ENCODE measurements at places on chromosomes 13 and 19.

DNA sequence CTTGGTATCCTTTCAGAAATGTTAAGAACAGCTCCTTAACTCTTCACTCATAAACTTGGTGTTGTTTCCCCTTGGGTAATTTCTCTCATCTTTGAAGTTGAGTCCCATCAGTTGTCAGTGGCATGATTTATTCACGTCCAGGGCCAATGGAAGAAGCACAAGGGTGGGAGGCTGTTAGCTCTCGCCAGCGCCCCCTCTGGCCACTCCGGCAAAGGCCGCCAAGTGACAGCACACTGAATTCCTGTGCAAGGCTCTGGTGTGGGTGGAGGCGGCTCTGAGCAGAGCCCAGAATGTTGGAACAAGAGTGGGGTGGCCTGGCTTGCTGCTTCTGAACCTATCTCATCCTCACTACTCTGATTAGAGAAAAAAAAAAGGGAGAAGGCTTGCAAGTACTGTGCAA is 13.1 kb upstream of the MEDAG start:
- DNase-seq = peak; percentile 14

- DNase-seq = no peak
Observed at GRCh38 chr19:741506-742131, 9.3 kb upstream of the MISP start.

GRCh38 chr13:70170689-70171088 is 62.4 kb upstream of the KLHL1 start:
- DNase-seq = no peak

DNA sequence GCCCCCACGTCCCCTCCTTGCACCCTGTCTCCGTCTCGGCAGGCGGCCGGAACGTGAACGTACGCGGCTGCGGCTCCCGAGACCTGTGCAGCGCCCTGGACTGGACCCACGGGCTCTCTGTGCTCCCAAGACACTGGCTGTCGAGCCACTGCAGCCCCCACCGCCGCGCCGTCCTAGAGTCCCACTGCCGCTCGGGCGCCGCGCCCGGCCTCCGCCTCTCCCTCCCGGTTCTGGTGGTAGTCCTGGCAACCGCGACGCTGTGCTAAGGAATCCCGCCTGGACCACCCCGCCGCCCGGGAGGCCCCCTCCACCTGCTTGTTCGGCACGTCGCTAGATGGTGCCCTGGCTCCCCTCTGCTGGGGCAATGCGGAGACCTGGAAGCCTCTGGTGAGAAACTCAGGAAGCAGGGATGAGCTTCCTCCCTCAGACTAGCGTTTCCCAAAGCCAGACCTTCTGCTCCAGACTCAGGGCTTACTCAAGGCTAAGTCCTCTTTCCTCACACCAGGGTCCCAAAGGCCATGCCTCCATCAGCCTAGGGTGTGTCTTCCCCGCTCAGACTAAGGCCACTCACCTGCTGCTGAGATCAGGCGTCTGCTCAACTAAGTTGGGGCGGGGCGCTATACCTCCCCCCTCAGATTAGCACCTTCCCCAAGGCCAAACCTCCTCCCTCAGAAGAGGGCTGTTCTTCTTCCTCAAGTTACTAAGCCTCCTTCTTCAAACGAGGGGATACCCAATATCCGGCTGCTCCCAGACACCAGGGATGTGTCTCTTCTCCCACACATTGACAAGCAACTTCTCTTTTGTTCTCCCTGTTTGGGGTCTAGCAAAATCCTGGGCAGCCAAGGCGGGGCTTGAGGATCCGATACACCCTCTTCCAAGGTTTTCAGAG is 16.1 kb upstream of the IRGC start:
- DNase-seq = no peak

DNA sequence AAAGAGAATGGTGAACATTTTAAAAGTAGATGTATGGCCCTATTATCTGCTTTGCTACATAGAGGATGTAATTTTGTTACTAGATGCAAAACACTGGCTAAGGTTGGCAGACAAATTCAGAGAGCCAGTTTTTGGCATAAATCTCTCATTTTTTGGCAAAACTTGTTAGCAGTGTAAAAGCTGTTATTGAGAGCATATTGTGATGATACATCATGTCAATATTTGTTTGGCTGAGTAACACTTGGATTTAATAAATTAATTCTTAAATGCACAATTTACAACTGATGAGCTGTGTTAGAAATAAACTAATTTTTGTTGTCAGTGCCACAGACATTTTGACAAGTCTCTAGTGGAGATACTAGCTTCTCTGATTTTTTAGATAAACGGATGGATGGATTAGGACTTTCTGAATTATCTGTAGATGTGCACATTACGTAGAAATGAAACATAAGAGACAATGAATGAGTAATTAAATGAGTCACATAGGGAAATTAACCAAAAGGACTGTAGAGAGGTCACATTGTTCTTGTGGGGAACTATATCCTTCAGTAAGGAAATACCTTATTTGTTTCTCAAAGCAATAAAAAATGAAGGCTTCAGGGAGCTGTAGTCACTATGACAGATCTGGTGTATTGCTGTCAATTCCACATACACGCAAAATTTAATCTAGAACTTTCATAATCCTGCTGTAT is 17.4 kb downstream of the UFM1 start:
- no peak for DNase-seq

DNA sequence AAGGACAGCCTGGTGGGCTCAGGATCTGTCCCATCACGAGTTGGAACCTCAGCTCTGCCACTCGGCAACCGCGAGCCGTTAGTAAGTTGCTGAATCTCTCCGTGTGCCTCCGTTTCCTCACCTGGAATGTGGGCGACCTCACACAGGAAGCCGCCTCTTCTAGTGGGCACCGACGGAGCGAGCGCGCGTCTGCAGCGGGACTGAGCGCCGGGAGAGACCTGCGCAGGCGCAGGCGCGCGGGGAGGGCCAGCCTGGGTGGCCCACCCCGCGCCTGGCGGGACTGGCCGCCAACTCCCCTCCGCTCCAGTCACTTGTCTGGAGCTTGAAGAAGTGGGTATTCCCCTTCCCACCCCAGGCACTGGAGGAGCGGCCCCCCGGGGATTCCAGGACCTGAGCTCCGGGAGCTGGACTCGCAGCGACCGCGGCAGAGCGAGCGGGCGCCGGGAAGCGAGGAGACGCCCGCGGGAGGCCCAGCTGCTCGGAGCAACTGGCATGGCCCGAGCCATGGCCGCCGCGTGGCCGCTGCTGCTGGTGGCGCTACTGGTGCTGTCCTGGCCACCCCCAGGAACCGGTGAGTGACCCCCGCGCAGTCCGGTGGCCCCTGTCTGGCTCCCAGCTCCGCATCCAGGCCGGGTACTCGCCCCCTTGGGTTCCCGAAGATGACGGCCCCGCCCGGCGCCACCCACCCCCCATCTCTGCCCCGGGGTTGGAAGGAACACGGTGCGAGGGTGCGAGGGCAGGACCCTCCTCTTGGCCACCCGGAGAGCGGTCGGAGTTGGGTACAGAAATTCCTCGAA is at the start of gene PVR:
TSS of gene PVR (plus strand) at position 306 of the 797 bp plus-strand sequence. CDS start at position 493, 187 bp downstream.
- DNase-seq = peak; percentile 48

DNA sequence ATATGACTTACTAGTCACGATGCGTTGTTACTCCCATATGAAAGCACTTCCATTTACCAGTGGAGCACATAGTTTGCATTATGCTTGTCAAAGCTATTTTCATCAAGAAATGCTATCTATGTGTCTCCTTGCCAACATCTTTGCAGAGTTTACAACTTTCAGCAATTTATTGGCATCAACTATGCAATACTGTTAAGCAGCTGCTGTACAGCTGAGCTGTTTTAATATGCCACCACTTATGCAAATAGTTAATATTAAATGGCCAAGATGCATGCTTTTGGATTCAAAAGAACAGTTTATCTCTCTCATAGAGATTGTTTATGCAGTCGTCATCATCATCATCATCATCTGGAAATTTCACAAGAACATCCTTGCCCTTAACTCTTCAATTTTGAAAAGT is 67.9 kb upstream of the KLF5 start:
- DNase-seq = no peak

GRCh38 chr13:94121686-94122085 is 357.8 kb downstream of the DCT start:
- DNase-seq = no peak

DNA sequence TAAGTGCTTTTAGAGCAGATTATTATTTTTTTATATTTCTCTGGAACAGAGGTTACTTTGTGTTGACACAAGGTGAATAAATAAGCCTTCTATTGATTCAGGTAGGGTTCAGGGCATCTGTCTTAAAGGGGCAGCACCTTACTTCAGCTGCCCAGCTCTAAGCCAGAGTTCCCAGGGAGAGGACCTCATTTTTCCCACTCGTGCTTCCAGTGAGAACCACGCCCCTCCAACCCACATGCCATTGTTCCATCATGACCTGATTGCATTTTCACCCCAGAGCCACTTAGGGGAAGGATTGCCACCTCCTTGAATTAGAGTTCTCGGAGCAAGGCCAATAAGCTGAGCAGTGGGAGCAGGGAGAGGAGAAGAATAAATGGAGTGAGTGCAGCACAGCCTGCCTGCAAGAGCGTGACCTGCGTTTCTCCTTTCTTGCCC is 104.3 kb upstream of the FRY start:
- no peak for DNase-seq

GRCh38 chr13:59671881-59672280 is 491.8 kb downstream of the DIAPH3 start:
- DNase-seq = no peak

- DNase-seq = no peak
Observed at GRCh38 chr13:32415019-32415418, 12.9 kb downstream of the N4BP2L1 start.

DNA sequence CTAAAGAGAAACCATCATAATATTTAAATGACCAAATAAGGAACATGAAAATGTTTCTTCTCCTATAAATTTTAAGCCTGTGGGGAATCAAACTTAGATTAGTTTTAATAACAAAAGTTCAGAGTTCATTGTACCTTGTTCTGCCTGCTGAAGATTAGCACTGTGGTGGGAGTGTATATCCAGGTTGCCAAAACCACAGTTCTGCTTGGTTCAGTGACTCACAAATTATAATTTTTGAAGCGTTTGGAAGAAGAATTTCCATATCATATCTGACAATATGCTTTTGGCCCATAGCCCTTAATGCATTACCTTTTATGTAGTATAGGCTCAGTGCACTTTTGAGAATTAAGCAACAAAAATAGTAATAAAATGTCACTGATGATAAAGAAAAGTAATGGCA is 545.2 kb downstream of the GPC6 start:
- DNase-seq = no peak

DNA sequence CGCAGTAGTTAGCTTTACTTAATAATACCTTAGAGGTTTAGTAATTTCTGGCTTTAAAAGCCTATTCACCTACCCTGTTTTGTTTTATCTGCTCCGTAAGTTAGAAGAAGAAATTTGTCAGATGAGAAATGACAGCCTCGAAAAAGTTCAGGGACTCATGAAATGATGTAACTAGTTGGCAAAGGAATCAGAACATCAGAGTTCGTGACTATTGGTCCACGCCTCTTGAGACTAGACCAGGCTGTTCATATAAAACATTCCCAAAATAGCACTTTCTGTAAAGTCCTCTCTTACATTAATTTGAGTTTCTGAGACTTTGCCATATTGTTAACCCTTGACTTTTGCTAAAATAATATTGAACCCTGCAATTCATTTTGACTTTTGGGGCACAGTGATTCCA is 92.0 kb downstream of the HS6ST3 start:
- no peak for DNase-seq

DNA sequence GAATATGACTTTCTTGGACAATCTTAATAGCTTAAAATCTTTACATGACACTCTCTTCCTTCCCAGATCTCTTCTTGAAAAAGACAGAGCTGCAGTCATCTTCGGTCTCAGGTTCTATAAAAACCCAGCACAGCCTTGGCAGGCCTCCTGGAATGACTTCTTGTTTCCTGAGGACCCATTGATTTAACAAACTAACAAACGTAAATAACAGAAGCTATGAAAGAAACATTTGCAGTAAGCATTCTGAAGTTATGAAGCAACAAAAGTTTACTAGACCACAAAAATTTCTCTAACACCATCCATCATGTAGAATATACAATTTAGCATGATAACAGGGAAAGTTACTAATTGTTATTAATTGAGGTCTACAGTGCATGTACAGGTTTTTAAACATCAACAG is 62.8 kb upstream of the STARD13 start:
- DNase-seq = no peak

DNA sequence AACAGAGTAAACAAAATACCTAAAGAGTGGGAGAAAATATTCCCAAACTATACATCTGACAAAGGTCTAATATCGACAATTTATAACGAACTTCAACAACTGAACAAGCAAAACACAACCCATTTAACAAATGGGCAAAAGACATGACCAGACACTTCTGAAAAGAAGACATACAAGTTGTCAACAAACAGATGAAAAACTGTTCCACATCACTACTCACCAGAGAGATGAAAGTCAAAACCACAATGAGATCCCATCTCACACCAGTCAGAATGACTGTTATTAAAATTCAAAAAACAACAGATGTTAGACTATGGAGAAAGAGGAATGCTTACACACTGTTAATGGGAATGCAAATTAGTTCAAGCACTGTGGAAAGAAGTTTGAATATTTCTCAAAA is 233.8 kb upstream of the EDNRB start:
- no peak for DNase-seq

GRCh38 chr19:16160943-16161560 is 12.3 kb downstream of the CIB3 start:
- peak; percentile 23 for DNase-seq

GRCh38 chr19:43470288-43470687 is 4.9 kb upstream of the LYPD3 start:
- DNase-seq = no peak

DNA sequence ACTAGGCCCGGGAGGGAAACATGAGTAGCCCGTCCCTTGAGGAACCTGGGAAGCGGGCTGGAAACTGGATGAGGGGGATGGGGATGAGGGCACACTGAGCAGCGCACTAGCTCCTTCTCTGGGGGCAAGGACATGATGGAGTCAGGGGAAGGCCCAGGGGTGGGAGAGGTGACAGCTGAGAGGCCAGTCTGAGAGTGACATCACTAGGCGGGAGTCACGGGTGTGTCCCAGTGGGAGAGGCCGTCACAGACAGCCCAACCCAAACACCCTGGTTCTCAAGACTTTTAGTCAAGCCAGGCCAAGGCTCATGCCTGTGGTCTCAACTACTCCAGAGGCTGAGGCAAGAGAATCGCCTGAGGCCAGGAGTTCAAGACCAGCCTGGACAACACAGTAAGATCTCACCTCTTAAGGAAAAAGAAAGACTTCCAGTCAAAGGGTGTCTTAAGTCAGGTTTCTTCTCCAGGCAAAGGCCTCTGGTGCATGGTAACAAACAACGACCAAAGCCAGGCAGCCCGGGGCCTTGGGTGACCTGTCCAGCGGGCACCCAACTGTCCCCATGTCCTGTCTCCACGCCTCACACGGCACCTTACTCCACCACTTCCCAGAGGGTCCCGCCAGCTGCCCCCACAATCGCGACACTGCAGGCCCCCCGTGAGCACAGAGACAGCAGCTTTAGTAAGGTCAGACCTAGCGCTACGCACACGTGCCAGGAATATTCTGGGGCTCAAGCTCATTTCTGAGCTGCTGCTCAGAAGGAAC is 25.5 kb upstream of the TIMM44 start:
- no peak for DNase-seq

- DNase-seq = no peak
Observed at GRCh38 chr13:33560726-33561125, 257.2 kb upstream of the RFC3 start.

GRCh38 chr13:76646946-76647345 is 239.3 kb downstream of the KCTD12 start:
- no peak for DNase-seq

All from T-helper 2 cell (primary cell).